Cardiac septum (tissue), 1 donor: ENCODE measurements at places on chromosomes 7 and 10.

GRCh38 chr7:129568240-129568639 lies 43.3 kb upstream of the NRF1 start:
- DNase-seq, result no peak

DNA sequence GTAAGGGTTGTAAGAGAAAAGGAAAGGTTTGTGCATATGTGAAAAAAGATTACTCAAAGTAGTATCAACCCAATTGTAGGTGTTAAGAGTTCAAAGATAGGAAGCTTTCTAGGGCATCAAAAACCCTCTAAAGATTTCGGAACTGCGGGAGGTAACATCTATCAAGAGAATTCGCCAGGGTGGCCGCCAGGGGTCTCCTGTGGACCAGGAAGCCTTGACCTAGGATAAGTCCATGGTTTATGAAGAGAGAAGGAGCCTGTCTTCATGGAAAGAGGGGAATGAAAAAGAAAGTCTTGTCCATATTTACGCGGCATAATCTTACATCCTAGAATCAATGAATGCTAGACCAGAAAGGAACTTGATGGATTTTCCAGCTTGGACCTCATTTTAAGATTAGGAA lies 140.7 kb upstream of the CALCR start:
- DNase-seq, result peak; percentile 69

DNA sequence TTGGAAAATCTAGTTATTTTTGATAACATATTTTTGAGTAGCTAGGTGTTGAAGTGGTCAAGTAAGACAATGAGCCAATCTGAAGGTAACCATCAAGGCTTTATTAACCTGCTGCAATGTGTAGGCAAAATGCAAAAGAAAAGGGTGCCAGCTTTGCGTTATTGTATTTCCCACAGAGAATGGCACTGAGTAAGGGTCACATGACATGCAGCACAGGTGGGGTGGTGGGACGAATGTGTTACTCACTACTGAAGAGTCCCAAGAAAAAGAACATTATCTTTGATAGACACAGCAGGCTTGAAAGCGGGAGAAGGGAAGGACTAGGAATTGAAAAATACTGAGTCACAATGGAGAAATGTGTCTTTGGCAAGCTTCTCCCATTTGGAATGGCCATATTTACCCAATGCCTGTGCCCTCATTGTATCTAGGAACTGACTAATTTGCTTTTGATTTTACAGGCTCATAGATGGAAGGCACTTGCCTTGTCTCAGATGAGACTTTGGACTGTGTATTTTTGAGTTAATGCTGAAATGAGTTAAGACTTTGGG lies 898.6 kb upstream of the POT1 start:
- no peak for DNase-seq

DNA sequence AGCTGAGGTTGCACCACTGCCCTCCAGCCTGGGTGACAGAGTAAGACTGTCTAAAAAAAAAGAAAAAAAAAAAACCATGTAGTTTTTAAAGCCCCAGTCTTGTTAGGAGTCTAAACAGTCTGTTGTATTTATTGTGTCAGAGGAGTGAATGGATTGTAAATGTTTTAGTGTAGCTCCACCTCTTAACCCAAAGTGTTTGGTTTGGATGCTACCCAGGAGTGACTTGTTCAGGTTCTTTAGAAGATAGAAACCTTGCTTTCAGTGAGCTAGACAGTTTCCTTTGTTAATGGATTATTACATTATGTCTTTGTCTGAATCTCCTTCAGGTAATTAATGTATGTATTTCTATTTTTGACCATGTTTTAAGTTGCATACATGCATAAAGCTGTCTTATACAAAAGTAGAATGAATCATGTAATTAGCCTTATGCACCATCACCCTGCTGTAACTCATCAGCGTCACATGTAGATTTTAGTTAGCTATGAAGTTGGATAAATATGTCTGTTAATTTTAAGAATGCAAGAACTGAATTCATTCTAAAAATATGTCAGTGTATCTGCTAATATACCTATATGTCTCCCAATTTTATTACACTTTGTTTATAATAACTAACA lies 97.7 kb downstream of the TAF3 start:
- no peak for DNase-seq

- no peak for DNase-seq
These were observed 4.2 kb downstream of the CCL24 start for GRCh38 chr7:75809396-75809795.

DNA sequence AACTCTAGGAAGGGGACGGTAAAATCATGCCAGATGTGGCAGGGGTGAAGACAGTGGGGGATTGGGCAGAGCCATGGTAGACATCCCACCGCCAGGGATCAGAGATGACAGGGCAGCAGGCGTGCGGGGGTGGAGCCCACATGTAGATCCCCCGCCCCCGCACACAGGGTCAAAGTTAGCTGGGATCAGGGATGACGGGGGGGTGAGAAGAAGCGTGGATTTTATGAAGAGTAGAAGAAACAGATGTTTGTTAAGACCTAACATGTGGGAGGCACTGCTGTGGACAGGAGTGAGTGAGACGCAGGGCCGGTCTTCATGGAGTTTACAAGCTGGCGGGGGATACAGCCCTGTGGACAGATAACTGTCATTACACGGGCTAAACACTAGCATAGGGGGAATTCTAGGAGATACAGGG lies 154.0 kb upstream of the KLF14 start:
- DNase-seq, result no peak

DNA sequence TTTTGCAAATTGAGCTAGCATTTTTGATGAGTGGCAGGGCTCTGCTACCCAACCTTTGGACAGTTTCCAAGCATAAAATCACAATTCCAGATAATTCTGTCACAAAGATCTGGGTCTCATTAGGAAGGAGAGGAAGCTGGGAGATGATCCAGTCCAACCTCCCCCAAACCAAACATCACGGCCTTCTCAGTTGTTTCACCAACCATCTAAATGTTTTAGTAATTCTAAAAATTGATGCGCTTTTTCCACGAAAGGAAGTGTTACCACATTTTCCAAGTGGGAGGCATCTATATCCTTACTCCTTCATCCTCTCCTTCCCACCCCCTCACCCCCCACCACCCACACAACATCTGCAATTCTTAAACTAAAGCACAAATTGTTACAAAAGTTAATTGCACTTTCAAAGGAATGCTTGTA lies 108.3 kb downstream of the EGFR start:
- DNase-seq, result no peak

- no peak for DNase-seq
These were observed 72.6 kb downstream of the JAZF1 start for GRCh38 chr7:28107960-28108359.

DNA sequence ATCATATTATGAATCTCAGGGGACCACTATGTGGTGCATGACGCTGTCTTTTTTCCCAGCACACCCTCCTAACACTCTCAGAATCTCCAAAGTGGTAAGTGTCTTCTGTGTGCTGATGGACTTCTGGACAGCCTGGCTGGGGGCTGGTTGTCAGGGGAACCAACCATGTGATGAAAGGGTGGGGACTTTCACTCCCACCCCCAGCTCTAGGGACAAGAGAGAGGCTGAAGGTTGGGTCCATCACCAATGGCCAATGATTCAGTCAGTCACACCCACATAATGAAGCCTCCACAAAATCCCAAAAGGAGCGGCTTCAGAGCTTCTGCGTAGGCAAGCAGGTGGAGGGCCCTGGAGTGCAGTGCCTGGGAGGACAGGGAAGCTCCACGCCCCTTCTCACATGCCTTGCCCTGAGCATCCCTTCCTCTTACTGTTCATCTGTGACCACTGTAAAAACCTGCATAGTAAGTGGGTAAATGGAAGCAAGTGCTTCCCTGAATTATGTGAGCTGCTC lies 44.6 kb downstream of the RASGEF1A start:
- peak; percentile 51 for DNase-seq

GRCh38 chr7:37341033-37341630 lies 107.5 kb downstream of the ELMO1 start:
- no peak for DNase-seq

DNA sequence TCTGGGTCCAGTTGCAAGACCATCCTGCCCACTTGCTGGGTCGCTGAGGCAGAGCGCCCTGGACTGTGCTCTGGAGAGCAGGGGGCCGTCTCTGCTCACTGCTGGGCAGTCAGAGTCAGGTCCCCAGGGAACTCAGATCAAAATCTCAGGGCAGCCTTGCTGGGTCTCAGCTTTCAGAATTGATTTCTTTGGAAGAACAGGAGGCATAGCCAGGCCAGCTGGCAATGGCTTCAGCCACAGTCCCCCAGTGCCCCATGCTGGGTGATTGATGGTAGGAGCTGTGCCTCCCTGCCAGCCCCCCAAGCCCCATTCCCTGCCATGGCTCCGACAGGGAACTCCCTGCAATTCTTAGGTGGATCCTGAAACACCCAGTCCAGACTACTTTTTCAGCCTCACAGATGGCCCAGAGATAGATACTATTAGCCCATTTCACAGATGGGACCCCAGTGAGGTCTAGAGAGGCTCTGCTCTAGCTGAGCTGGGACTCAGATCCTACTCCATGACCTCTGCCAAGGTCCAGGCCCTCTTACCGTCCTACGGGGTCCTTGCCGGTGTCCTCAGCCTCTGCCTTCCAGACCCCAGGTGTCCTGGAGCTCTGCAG lies 467 bp downstream of the MMRN2 start:
- DNase-seq, result no peak

DNA sequence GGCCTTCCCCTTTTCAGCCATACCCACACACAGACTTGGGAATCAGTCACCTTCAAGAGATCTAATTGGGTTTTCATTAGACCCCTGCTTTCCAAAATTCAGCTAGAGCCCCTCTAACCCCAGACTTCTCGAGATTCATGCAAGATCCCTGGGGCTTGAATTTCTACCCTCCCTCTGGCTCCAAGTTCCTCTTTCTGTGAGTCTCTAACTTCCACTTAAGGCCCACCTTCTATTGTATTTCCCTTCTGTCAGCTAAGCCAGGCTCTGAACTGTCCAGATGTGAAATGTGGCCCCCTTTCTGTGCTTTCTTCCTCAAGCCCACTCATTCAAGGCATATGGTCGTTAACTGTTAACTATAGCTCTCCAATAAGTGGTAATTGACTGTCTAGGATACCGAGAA lies 132.2 kb downstream of the ZNF365 start:
- DNase-seq, result no peak

- no peak for DNase-seq
These were observed 92.9 kb downstream of the SFMBT2 start for GRCh38 chr10:7317786-7318446.

DNA sequence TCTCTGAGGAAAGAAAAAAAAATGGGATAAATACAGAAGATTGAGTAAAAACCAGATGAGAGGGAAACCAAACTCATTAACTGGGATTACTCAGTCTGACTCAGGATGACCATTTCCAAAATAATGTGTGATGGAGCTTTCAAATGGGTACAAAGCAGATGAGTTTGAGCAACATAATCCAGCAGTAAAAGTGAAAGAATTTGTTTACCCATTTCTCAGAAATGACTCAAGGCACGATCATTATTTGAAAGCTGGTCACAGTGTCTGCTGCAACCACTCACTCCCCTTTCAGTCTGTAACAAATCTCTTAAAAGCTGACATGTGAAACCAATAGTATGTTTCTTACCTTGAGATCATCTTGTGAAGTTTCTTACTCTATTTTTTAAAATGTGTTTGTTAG lies 104.7 kb upstream of the KLF14 start:
- DNase-seq, result no peak

- no peak for DNase-seq
These were observed 116.6 kb downstream of the MICU1 start for GRCh38 chr10:72509206-72509799.

DNA sequence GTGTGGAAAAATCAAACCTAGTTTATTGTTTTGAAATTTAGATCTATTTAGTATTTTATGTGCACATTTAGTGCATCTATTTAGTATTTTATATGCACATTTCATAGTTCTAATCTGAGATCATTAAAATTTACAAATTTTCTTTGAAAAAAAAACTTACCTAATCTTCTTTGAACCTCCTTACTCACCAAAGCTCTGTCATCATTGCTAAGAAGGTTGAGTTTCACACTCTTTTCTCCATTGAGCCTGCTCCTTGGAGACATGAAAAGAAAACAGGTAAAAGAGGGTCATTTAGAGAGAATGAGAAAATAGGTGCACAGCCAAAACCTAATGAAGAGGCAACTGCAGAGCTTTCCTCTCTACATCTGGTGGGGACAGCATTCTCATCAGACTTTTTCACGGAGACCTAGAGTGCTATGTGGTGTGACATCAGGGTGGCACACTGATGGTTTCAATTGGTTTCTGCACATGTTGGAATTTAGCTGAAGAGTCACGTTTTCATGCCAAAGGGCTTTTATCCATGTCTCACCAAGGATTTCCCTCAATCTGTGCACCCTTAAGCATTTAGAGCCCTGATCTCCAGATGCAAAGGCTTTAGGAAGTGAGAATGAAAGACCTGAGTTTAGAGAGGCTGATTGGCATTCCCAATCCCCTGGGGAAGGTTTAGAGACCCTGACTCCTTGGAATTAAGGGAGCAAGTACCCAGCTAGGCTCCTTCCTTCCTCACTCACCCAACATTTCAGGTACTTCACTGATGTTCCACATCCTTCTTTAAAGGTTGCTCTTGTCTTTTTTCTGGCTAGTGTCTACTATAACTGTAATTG lies 89.2 kb upstream of the CAPZA2 start:
- DNase-seq, result no peak

- DNase-seq, result peak; percentile 63
These were observed 197.3 kb upstream of the PPP2R2D start for GRCh38 chr10:131703541-131703940.

DNA sequence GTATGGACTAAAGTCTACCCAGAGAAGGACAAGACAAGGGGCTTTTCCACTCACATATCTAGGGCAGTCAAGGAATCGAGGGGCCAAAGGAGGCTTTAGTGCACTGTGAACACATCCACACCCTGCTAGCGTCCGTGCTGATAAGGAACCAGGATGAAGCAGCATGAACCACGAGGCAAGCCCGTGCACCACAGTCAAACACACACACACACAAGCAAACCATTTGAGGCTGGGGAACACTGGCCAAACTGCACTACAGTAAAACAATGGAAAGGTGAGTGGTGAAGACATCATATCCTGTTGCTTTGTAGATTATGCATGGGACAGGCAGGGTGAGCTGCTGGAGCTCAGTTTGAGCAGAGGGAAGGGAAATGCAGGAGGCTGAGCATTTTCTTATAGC lies 177.4 kb upstream of the CDCA7L start:
- DNase-seq, result no peak

GRCh38 chr10:99523251-99523773 lies 9.4 kb upstream of the NKX2-3 start:
- DNase-seq, result no peak

DNA sequence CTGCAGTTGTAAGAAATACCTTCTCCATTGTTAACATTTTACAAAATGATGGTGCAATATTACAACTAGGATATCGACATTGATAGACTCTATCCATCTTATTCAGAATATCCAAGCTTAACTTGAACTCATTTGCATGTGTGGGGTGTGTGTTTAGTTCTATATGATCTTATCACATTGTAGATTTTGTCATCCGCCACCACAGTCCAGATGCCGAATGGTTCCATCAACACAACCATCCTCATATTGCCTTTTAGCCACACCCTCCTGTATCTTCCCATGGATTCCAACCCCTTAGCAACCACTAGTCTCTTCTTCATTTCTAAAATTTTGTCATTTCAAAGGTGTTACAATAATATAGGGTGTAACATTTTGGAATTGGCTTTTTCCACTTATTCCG lies 452.9 kb upstream of the AKR1E2 start:
- DNase-seq, result no peak

- DNase-seq, result no peak
These were observed 122.7 kb upstream of the STEAP4 start for GRCh38 chr7:88429382-88429781.
